AG08395 (cell line): ENCODE measurements at places on chromosomes 6 and 20.

DNA sequence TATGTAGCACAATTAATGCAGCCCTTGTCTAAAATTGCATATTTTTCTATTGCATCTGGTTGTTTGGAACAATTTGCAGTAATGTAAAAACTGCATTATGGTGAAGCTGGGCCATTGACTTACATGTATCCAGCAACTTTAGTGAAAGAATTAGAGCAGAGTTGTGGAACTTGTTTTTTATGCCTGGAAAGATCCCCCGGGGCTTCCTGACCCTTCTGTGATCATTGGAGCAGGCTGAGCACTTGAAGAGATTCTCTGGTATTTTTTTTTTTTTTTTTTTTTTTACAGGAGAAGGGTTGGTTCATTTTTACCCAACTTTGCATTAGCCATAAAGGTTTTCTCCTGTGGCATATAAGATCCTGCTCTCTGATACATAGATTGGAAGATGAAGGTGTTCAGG, 45.0 kb downstream of the LIN28B start:
- no peak for DNase-seq

- peak; percentile 19 for DNase-seq
Observed at GRCh38 chr6:126312013-126312665, 27.8 kb upstream of the CENPW start.

- no peak for DNase-seq
Observed at GRCh38 chr6:75155631-75156030, 50.2 kb downstream of the COL12A1 start.

GRCh38 chr6:34232901-34233300, 3.8 kb upstream of the HMGA1 start:
- DNase-seq: peak; percentile 64

DNA sequence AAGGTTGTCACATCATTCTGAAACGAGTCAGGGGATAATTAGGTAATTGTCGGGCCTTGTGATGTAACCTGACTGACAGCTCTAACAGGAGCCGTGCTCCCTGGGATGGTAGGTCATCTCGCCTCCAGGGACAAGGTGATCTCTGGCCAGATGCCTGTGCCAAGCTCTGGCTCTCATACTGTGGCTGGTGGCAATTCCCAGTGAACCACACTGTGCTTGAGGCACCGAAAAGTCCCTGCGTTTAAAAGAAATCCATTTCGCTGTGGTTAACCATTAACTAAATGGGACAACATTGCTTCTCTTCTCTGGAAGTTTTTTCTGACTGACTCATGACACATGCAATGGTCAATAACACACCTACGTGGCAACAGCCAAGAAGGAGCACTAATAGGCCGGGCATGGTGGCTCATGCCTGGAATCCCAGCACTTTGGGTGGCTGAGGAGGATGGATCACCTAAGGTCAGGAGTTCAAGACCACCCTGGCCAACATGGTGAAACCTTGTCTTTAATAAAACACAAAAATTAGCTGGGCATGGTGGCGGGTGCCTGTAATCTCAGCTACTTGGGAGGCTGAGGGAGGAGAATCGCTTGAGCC, 669.2 kb downstream of the PRKN start:
- no peak for DNase-seq

DNA sequence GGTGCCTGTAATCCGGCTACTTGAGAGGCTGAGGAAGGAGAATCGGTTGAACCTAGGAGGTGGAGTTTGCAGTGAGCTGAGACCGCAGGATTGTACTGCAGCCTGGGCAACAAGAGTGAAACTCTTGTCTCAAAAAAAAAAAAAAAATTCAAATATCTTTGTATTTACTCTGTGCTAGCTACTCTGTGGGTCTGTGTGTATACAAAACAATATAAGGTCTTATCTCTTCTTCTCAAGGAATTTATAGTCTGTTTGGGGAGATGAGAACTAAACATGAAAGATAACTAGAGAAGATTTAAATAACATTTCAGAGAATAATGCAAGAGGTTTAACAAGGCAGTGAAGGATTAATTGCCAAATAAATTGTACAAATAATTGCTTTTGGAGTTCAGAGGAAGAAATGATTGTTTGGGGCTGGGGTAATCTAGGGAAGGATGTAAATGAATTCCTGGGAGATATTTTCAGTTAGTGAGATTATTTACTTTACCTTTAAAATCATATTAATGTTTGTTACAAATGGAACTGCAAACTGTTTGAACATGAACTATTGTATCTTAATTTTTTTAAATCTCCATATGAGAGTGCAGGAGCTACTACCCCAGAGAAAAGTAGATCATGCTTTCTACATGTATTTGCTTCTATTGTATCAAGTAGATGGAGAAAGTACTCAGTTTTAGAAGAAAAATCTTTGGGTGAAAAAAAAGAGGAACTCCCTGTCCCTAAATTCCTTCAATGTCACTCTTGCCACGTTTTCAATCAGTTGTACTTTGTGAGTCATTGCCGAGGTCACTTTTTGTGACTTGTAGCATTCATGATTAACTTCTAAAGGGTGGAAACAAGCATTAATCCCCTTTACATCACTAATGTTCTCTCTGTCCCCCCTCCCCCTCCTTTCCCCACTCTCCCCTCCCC, 39.0 kb downstream of the NCOA3 start:
- no peak for DNase-seq

GRCh38 chr6:128515550-128516513, 4.6 kb downstream of the PTPRK start:
- DNase-seq: peak; percentile 35

DNA sequence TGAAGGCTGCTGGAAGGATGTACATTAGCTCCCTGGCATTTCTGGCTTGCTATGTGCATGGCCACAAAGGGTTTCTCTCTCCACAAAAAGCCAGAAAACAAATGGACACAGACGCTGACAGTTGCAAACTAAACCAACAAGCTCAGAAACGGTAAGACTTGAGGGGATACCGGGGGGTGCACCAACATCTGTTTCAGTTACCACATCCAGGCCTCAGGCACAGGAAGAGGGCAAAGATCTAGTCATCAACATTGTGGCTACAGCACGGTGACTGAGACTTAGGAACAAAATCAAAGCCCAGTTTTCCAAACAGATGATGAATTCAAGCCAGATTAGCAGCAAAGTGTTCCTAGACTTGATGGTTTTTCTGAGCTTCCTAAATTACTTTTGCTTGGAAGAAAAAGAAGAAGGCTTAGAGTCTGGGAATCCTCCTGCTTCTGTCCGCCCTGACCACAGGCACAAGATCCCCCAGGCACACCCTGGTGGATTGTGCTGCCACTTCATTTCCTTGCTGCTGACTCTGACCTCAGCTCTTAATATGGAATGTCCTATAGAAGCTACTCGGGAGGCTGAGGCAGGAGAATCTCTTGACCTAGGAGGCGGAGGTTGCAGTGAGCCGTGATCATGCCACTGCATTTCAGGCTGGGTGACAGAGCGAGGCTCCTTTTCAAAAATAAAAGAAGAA, 54.2 kb upstream of the ADGRF1 start:
- DNase-seq: no peak

GRCh38 chr6:136753624-136754023, 38.7 kb downstream of the MAP3K5 start:
- DNase-seq: no peak

DNA sequence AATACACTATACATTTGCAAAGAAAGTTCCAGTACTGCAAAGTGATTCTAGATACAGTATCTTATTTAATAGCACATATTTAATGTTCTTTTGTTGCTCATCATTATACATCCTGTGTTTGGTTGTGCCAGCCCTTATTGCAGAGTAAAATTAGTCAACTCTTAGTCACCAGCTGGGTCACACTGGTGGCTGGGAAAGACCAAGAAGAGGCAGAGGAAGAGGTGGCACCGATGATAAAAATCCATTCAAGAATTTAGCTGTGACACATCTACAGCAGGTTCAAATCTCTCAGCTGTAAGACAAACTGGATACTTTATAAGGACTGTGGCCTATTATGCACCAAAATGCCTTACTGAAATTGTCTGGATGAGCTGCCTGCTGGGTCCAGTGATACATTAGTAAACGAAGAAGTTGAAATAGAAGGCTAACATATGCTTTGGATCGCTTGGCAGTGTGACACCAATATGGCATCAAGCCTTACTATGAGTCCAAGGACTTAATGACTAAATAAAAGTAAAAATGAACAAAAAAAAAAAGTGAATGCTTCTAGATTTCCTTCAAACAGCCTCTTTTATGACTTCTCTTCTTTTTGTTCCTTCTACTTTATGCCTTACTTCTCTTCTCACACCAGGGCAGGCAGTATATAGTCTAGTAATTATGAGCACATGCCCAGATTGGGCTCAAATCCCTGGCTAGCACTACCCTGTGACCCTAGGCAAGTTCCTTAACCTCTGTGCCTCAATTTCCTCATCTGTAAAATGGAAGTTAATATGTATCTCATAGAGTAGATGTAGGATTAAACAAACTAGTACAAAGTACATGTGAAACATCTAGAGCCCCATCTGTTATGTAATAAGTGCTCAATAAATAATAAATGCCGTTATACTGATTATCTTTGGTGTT, 29.4 kb upstream of the RNF8 start:
- peak; percentile 62 for DNase-seq

- DNase-seq: no peak
Observed at GRCh38 chr6:158237656-158238055, 69.5 kb downstream of the GTF2H5 start.

- DNase-seq: no peak
Observed at GRCh38 chr6:45714006-45714730, 301.5 kb downstream of the CLIC5 start.

GRCh38 chr20:63027221-63027921, 20.6 kb upstream of the BHLHE23 start:
- DNase-seq: no peak

DNA sequence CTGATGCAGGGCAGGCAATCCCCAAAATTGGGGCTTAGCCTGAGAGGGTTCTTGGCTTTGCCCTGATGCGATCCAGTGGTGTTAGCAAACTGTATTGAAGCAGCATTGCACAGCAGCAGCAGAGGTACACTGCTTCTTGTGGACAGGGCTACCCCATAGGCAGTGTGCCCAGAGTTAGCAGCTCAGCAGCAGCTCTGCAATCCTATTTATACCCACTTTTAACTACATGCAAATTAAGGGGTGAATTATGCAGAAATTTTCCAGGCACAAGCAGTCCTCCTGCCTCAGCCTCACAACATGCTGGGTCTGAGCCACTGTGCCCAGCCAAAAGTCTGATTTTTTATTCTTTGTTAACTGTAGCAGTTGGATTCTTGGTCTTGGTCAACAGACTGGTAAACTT, 3.8 kb downstream of the C20orf173 start:
- DNase-seq: no peak

GRCh38 chr6:42511803-42512422, 51.9 kb upstream of the UBR2 start:
- peak; percentile 20 for DNase-seq

- peak; percentile 75 for DNase-seq
Observed at GRCh38 chr20:25865715-25866656, 169.3 kb upstream of the ZNF337 start.
